Fibroblast of skin of right quadriceps (primary cell): ENCODE measurements at places on chromosomes 2 and 18.

GRCh38 chr2:65386344-65386743, 46.1 kb downstream of the SPRED2 start:
- no peak for DNase-seq

DNA sequence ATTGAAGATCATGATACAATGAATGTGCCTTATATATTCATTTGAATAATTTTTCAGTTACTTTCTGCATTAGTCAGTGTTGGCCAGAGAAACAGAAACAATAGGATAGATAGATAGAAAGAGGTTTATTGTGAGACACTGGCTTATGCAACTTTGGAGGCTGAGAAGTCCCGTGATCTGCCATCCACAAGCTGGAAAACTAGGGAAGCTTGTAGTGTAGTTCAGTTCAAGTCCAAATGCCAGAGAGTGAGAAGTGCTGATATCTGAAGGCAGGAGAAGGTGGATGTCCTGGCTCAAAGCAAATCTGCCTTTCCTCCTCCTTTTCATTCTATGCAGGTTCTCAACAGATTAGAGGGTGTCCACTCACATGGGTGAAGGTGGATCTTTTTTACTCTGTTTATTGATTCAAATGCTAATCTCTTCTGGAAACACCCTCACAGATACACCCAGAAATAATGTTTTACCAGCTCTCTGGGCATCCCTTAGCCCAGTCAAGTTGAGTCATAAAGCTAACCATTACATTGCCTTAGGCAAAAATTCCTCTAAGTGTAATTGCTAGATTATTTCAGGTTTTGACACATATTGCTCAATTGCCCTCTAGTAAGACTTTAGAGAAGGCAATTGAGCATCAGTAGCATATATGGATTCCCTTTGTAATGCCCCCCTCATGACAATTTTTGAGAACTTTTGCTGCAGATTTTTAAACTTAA, 341.4 kb downstream of the LPIN1 start:
- DNase-seq, result peak; percentile 31

GRCh38 chr18:13163167-13163927, 55.2 kb upstream of the LDLRAD4 start:
- no peak for DNase-seq

DNA sequence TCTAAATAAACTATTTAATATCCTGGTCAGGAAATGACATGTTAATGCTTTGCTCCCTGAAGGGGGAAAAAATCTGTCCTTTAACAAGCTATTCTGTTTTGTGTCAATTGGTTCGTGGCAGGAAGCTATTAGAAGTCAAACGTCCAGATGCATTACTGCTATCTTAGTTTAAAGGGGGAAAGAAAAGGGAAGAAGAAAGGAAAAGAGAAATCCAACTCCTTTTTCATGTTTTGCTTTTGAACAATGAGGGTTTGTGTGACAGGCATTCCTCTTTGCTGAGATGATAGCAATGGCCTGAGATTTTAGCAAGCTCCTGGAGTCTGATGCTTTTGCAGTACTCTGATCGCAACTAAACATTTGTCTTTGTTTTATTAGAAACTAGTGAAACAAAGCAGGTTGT, 24.6 kb downstream of the TRIB2 start:
- DNase-seq, result no peak

DNA sequence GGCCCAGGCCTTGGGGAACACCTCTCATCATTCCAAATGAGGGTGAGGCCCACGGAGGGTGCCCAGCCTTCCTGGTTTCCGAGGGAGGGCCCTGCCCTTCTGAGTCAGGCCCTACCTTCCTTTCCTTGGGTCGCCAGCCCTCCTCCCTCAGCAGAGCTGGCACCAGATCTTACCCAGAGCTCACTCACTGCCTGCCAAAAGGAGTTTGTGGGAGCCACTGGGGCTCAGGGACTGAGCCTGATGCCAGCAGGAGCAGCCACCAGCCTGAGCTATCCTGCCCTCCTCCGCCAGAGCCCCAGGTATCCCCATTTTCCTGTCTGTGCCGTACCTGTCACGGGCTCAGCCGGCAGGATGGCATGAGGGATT, 64.1 kb downstream of the NRP2 start:
- DNase-seq, result no peak

- DNase-seq, result no peak
Observed at GRCh38 chr2:121334581-121335293, 49.7 kb upstream of the TFCP2L1 start.
